Pancreas (tissue), 10 donors: ENCODE measurements at places on chromosomes 6 and 20. TPM values are rescaled to one million over a fixed set of nuclear protein-coding genes. Genes with fewer than 3 reads are reported as not detected.

Gene HELZ2
- polyA plus RNA-seq, result 6.5 TPM

Gene AGER
- 14.1 TPM for polyA plus RNA-seq

Gene FAM210B
- polyA plus RNA-seq, result 13.1 TPM

Gene BTNL2
- not detected for polyA plus RNA-seq

Gene ULBP3
- polyA plus RNA-seq, result 0.38 TPM

Gene BPI
- not detected for polyA plus RNA-seq

Gene STX11
- polyA plus RNA-seq, result 1.1 TPM

Gene ANKEF1
- polyA plus RNA-seq, result 3.1 TPM

Gene SLC17A2
- not detected for polyA plus RNA-seq

Gene BACH2
- polyA plus RNA-seq, result 0.61 TPM

Gene KIAA0408
- polyA plus RNA-seq, result 1.3 TPM

Gene MOXD1
- 0.52 TPM for polyA plus RNA-seq

Gene FNDC1
- polyA plus RNA-seq, result 0.23 TPM

Gene IL17F
- not detected for polyA plus RNA-seq

Gene PPDPF
- polyA plus RNA-seq, result 205 TPM

Gene SPDEF
- 0.42 TPM for polyA plus RNA-seq

Gene PPP1R3G
- 0.09 TPM for polyA plus RNA-seq

Gene PRICKLE4
- polyA plus RNA-seq, result 2.7 TPM

Gene CGA
- polyA plus RNA-seq, result not detected

Gene SAMD10
- polyA plus RNA-seq, result 7.3 TPM

Gene KAT14
- polyA plus RNA-seq, result 4.0 TPM

Gene MATN4
- 3.1 TPM for polyA plus RNA-seq

Gene GHRH
- polyA plus RNA-seq, result 0.80 TPM

Gene TCP11
- polyA plus RNA-seq, result 0.14 TPM

Gene EPPIN
- polyA plus RNA-seq, result not detected

Gene BTN3A1
- polyA plus RNA-seq, result 13.9 TPM

Gene ANGPT4
- 0.34 TPM for polyA plus RNA-seq

Gene EYA2
- 1.7 TPM for polyA plus RNA-seq

Gene C6orf58
- polyA plus RNA-seq, result 0.45 TPM

Gene NKX2-4
- polyA plus RNA-seq, result not detected

Gene PRL
- not detected for polyA plus RNA-seq

Gene C6orf15
- not detected for polyA plus RNA-seq

Gene GLP1R
- 3.4 TPM for polyA plus RNA-seq

Gene ZFP57
- polyA plus RNA-seq, result 1.1 TPM

Gene SLPI
- 49.4 TPM for polyA plus RNA-seq

Gene ZKSCAN3
- polyA plus RNA-seq, result 1.2 TPM

Gene HMGCLL1
- polyA plus RNA-seq, result 1.1 TPM

Gene IL20RA
- polyA plus RNA-seq, result 22.2 TPM
